Mononuclear cell (primary cell): ENCODE measurements at places on chromosomes 2 and 18. TPM values are rescaled to one million over a fixed set of nuclear protein-coding genes. Genes with fewer than 3 reads are reported as not detected.

AMER3 gene
- total RNA-seq: not detected

COPS8 gene
- total RNA-seq: 49.7 TPM

RSAD2 gene
- total RNA-seq: 6.8 TPM

SPHKAP gene
- not detected for total RNA-seq

C2orf15 gene
- 0.21 TPM for total RNA-seq

PAIP2B gene
- 1.4 TPM for total RNA-seq

ZAP70 gene
- 137 TPM for total RNA-seq

LGALSL gene
- total RNA-seq: 11.6 TPM

SERPINB13 gene
- total RNA-seq: not detected

PTCD3 gene
- total RNA-seq: 167 TPM

C2orf78 gene
- not detected for total RNA-seq

FBXO11 gene
- 121 TPM for total RNA-seq
